Large intestine (tissue), 12 donors: ENCODE measurements at places on chromosomes 1 and 21. TPM values are rescaled to one million over a fixed set of nuclear protein-coding genes. Genes with fewer than 3 reads are reported as not detected.

PEA15 gene
- polyA plus RNA-seq = 74.8 TPM

- DNase-seq = no peak
Measured at GRCh38 chr1:4634793-4635406, 19.5 kb upstream of the AJAP1 start.

NCF2 gene
- 3.7 TPM for polyA plus RNA-seq

- no peak for DNase-seq
Measured at GRCh38 chr1:83791821-83792437, 207.0 kb downstream of the TTLL7 start.

GRCh38 chr21:14838400-14838799 is 226.4 kb downstream of the NRIP1 start:
- DNase-seq = peak; percentile 12
